ENCODE measurements at places on chromosomes 3 and 15.

- DNase-seq: no peak
These were observed 800 bp downstream of the DAG1 start for GRCh38 chr3:49470714-49471420.

GRCh38 chr15:62756326-62756994, 286.1 kb upstream of the TPM1 start:
- DNase-seq: no peak

GRCh38 chr3:52109611-52110301, 44.5 kb downstream of the POC1A start:
- DNase-seq: no peak

GRCh38 chr3:32226875-32227500, 11.5 kb upstream of the CMTM8 start:
- no peak for DNase-seq

- no peak for DNase-seq
These were observed 123.3 kb upstream of the TP63 start for GRCh38 chr3:189507856-189508255.

- no peak for DNase-seq
These were observed 166.2 kb downstream of the SLCO3A1 start for GRCh38 chr15:92019706-92020105.

GRCh38 chr15:88187195-88187594, 69.3 kb downstream of the NTRK3 start:
- no peak for DNase-seq

DNA sequence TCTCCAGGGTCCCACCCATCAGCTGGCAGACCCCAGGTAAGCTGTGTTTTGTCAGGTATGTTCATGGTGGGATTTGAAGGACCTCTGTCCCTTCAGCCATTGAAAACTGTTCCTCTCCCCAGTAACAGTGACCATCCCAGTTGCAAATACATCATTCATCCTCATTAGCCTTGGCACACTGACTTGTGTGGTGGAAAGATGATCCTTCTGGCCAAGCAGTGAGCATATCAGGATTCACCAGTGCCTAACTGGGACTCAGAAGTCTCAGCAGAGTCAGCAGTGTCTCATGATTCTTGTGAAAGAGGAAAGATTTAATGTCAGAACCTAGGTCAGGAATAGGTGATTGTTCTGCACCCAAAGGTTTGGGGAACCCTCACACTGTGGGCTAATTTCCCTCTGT, 90.2 kb downstream of the DNAJB8 start:
- DNase-seq: no peak

GRCh38 chr3:172448661-172449465, 607 bp upstream of the GHSR start:
- no peak for DNase-seq

DNA sequence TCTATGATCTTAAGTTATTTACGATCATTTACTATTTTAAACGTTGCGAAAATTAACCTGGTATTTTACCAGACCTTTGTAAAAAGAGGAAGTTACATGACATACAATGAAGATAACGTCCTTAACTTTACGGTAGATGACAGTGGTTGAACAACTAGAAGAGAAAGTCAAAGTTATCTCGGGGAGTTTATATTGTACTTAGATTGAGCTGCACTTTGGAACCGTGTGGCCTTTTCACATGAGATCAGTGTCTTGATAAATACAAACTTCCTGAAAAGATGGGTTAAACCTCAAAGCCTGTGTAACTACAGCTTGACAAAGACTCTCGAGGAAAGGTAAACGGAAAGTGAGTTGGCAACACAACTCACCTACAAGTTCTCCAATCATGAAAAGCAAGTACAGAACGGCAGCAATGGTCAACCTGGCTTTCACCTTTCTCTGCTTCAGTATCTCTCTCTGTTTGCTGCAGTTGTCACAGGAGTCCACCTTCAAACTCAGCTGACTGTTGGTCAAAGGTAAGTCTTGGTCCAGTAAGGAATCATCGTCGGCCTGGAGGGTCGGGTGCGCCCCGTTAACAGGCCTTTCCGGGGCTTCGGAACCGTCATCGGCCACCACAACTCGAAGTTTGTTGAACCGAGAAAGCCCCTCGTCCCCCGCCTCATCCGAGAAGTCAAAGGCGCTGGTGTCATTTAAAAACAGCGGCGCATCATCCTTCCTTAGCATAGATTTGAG, 793 bp downstream of the SLC30A4 start:
- no peak for DNase-seq

GRCh38 chr3:175726228-175726627, 867.1 kb downstream of the NAALADL2 start:
- no peak for DNase-seq

GRCh38 chr15:81785181-81785580, 260.6 kb downstream of the MEX3B start:
- no peak for DNase-seq

- no peak for DNase-seq
These were observed 37.1 kb upstream of the IL12A start for GRCh38 chr3:159951540-159951939.

GRCh38 chr3:68206524-68207117, 552.2 kb upstream of the SUCLG2 start:
- DNase-seq: no peak

GRCh38 chr3:13007251-13007941, 65.8 kb downstream of the IQSEC1 start:
- peak; percentile 12 for DNase-seq

DNA sequence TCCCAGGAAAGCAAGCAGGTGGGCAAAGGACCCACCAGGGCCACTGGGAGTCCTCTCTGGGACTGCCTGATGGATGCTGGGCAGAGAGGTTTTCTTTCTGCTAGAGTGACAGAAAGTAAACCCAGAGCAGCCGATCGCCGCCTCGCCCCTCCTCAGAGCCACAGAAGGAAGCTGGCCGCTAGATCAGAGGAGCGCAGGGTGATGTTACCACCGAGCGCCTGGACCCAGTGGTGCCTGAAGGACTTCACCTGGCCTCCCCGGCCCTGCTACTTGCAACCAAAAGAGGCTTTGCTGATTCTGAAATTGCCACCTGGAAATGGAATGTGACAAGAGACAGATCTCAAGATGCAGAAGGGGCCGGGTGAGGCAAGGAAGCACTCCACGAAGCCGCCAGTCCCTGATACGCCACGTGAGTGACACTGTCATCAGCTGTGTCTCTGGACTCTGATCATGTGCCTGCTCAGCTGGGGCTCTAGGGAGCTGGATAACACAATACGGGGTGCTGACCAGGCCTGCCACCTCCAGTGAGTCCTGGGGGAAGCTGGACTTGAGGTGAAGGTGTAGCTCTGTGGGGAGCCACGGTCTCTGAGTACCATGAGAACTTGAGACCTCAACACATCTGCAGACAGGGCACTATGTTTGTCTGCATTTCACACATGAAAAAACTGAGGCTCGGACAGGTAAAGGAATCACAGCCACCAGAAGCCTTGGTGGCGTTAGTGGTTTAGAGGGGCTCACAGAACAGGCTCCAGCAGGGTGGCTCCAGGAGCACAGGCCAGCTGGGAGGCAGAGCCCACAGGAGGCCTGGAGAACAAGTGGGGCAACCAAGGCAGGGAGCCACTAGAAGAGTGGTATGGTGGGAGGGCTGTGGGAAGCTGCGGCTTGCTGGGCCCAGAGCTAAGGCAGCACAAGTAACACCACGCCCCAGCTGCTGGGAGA, 137.9 kb upstream of the PRR20G start:
- DNase-seq: no peak

All from activated CD8-positive, alpha-beta memory T cell treated with anti-CD3 and anti-CD28 coated beads, Interleukin-2, amount 50 U/mL, for 4 hours (primary cell).